Suppressor macrophage (primary cell): ENCODE measurements at places on chromosomes 4 and X.
A peak's percentile ranks its signal among the peaks of the same experiment; 100 is the strongest.

- DNase-seq = peak; percentile 13
Measured at GRCh38 chr4:75699299-75699698, 25.1 kb upstream of the USO1 start.

GRCh38 chrX:7109049-7109531, 38.4 kb upstream of the STS start:
- no peak for DNase-seq

- no peak for DNase-seq
Measured at GRCh38 chr4:1608196-1608820, 75.8 kb downstream of the FAM53A start.

DNA sequence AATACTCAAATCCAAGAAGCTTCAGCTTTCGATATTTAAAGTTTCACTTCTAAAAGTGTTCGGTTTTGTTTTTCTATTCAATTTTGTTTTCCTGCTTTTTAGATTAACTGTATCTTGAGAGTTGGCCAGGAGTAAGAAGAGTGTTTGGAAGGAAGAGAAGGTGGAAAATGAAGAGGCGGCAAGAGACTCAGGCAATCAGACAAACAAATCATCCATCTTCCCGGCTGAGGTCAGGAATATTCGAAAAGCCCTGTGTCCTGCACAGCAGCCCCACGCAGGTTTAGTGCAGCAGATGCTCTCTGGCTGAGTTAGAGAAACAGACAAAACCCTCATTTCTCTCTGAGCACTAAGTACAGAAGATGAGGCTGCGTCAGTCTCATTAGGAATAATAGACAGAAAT, 330.3 kb upstream of the NOCT start:
- DNase-seq = no peak

DNA sequence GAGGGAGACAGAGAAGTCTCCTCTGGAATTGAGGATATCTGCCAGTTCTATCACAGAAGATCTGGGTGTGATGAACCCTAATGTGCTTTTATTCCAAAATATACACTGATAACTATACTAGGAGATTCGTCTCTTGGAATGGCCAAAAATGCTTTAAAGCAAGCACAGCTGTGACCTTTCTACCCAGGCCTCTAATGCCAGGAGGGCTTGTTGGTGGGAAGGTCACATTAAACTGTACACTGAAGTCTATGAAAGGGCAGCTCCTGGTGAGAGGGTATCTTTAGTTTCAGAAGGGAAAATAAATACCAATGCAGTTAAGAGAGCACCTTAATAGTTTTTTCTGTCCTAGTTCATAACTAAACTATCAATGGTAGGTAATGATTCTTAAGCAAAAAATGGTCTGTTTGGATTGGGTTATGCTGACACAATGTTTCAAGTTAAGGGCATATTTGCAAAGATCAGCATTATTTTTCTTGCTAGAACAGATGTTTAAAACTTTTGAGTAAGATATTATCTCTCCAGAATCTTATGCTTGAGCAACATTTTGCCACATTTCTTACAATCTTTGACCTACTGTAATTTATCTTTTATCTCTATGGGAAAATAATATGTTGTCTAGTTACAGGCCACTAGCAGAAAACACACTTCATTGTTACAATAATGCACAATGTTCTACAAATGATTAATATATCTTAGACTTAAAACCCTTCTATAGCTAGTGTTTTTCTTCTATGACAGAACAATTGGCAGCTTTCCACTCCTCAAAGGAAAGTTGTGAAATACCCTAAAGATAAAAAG, 59.6 kb downstream of the SEC24D start:
- no peak for DNase-seq

DNA sequence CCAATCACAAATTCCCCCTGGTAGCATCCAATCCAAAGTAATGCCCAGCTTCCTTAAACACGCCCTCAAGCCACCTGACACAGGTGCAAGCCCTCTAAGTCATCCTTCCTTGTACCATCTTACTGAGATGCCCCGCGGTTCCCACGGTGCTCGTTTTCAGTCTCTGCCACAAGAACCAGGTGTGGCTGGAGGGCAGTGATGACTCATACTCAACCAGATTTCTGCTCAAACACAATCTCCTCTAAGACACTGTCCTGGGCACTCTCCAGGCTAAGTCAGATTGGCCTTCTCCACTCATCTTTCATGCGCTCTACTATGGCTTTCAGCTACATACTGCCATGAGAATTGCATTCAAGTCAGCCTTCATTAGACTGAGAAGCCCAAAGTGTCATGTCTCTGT, 3.5 kb downstream of the SH3KBP1 start:
- DNase-seq = no peak

GRCh38 chr4:95108883-95109421, 351.2 kb downstream of the BMPR1B start:
- DNase-seq = no peak

DNA sequence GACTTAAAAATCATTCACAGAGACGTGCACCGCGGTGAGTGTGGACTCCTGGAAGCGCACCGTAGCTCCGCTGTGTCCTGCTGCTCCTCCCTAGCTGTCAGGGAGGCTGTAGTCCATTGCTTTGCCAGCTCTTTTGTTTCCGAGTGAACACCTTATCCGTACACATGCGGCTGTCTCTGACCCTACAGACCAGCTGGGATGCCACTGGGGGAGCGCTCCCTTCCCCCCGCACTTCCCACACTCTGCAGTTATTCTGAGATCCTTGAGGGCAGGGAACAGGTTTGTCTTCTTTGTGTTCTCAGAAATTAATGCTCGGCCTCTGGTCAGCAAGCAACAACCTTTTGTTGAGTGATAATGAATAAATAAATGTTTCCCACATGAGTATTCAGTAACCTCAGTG, 33.7 kb upstream of the MSANTD1 start:
- DNase-seq = no peak

DNA sequence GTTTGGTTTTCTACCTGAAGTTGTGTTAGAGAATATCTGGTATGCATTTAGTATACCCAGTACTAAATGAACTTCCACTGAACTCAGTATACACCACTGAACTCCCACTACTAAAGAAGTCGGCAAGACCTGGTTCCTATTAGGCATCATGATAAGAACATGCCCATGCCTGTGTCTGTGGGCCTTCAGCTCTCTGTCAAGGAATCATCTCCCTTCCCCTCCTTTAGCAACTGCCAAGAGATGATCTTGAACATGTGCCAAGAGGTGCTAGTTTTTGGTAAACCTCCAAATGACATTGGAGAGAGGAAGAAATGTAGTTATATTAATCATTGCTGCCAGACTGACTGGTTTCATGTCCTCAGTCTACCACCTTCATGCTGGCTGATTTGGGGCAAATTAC, 113.2 kb downstream of the ATP10D start:
- DNase-seq = no peak

GRCh38 chr4:41526628-41527027, 11.3 kb upstream of the LIMCH1 start:
- no peak for DNase-seq

- DNase-seq = no peak
Measured at GRCh38 chr4:27000820-27001219, 140.2 kb downstream of the STIM2 start.

DNA sequence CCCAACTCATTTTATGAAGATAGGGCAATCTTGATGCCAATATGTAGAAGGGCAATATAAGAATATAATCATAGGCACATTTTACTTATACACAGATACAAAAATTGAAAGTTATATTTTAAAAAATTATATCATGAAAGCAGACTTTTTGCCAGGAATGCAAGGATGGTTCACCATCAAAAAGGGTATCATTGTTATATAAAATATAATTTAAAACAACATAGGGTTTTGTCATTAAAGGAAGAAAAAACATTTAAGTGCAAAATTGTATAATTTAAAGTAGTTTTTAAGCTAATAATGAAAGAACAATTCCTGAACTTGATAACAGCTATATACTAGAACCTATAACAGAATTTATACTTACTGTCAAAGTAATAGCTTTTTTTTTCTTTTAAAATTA, 15.9 kb downstream of the AREG start:
- DNase-seq = no peak

DNA sequence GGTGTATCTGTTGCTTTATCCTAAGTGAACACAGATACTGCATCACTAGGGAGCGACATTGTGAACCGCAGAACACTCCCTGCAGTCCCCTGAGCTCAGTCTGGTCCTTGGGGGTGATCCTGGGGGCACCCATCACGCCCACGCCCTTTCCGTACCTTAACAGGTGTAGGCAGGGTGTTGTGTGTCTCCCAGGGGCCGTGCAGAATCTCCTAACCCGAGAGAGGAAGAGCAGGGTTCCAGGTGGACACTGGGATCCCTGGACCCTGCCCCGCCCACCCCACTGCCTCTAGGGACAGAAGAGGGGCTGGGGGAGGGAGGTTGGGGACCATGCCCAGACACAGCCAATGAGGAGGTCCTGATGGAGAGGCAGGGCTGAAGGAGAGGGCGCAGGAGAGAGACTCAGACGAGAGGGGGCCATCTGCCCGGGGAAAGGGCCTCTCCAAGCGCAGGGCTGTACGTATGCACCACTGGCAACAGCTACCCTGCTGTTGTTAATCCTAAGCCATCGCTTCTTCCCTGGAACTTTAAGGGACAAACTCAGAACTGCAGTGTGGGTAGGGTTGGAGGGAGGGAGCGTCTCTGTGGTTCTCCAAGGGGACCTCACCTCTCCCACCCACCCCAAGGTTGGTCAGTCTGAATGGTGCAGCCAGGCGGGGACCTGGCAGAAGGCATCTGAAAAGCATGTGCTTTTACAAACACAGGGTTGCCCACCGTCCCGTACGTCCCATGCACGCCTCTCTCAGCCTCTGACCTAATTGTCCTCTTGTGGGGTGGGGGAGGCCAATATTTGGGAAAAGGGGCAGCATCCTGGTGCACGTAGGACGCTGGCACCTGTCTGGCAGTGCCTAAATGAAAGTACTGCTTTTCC, 2.5 kb downstream of the P2RY8 start:
- DNase-seq = peak; percentile 20

DNA sequence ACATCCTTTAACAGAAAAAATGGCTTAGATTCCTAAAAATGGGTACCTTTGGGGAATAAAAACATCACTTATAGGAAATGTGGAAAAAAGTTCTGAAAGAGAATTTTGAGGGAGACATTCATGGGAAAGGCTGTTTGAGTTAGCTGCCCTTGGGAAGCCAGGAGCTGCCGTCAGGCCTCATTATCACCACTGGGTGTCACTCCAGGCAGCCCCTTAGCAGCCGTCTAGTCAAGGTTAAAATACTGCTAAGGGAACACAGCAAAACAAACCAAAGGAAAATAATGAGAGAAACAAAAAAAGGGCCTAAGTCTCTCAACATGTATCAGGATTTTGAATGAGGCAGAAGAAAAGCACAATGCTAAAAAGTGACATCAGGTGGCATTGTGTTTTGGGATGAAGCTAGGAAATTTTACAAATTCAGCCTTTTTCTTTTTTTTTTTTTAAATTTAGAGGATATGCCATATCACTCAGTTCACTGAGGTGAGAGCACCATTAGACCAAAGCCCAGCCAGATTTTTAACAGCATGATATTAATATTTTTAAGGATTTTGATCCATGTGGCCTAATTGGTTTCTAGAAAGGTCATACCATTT, 235.3 kb downstream of the GPAT3 start:
- peak; percentile 47 for DNase-seq

- no peak for DNase-seq
Measured at GRCh38 chr4:179747218-179747910, 2305.1 kb upstream of the AGA start.

DNA sequence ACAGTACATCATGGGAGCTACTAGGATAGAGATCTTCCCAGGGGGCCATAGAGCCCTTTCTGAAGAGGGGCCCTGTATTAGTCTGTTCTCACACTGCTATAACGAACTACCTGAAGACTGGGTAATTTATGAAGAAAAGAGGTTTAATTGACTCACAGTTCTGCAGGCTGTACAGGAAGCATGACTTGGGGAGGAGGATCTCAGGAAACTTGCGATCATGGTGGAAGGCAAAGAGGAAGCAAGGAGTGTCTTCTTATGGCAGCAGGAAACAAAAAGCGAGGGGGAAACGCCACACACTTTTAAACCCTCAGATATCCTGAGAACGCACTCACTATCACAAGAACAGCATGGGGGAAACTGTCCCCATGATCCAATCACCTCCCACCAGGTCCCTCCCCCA, 4.2 kb upstream of the SLC9A6 start:
- DNase-seq = no peak

GRCh38 chrX:101462892-101463291, 22.4 kb upstream of the ARMCX4 start:
- DNase-seq = peak; percentile 12

- DNase-seq = no peak
Measured at GRCh38 chr4:176921256-176921655, 128.5 kb upstream of the VEGFC start.

DNA sequence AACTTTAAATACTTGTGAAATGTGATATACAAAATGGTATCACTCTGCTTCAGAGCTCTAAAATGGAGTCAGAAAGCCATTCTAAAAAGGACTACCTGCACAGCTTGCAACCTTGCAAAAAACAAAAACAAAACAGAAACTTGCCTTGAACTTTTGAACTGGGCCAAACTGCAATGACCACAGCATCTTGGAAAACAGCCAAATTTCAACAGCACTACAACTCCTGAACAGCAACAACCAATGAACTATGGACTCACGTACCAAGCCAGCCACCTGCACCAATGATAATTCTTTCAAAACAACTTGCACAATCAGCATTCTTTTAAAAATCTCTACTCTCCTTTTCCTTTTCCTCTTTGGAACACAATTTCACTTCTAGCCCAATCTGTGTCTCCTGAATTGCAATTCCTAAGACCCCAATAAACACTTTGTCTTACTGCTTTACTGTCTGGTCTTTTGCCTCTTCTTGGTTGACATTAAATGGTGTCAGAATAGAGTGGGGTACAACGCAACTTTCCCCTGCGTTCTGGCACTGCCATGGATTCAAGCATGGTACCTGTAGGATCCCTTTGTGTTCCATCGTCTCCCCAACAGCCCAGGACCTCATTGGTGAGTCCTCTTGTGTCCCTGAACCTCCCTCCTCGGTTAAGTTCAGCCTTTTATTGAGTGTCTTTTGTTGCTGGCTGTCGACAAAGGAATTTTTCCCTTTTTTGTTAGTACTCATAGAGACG, 35.7 kb upstream of the FMR1 start:
- peak; percentile 2 for DNase-seq

GRCh38 chr4:30837131-30837539, 117.0 kb downstream of the PCDH7 start:
- no peak for DNase-seq

DNA sequence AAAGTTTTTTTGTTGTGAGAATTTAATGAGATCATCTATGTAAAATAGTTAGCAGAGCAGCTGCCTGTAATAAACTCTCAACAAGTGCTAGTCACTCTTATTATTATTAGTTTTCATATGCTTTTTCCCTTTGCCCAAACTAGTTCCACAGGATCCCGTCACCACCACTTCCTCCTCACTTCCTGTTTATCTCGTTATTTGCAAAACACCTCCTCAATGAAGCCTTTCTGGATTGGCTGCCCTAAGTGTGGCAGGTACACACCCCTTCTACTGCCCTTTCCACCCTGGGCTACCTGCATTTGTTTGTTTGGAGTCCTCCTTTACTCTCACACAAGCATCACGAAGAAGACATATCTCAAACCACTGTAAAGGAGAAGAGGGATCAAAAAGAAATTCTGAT, 54.4 kb upstream of the KLF3 start:
- DNase-seq = no peak

DNA sequence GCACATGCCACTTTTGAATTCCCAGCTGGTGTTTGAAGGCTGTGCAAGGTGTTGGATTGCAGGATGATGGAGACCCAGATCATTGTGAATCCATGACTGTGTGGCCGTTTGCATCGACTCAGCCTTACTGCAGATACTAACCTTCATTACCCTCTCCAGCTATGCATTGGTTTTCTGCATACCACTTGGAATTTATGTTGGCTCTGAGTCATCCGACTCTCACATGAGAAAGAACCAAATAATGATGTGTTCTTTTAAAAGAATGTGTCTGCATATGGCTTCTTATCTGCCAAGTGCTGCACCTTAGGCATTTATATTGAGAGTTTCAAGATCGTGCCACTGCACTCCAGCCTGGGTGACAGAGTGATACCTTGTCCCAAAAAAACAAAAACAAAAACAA, 106.7 kb upstream of the PRKX start:
- DNase-seq = no peak
